ENCODE measurements at places on chromosomes 4 and X.

- no peak for DNase-seq
These were observed 12.1 kb upstream of the CSN2 start for GRCh38 chr4:69977582-69977981.

- DNase-seq = no peak
These were observed 27.2 kb upstream of the PDLIM3 start for GRCh38 chr4:185562531-185562930.

DNA sequence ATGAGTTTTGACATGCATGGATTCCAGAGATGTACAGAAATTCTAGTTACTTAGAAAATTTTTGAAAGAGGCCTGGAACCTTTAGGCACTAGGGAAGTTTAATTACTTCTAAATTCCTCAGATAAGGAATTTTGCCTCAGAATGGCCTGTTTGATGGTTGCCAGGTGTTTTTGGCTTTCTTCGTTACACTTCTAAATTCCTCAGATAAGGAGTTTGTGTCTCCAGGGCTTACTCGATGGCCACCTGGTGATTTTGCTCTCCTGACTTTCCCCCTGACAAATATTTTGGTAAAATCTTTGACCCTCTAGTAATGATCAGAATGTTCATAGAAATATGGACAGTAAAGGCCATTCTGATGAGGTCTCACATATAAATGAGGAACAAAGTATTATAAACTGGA, 64.3 kb downstream of the BEX3 start:
- no peak for DNase-seq

DNA sequence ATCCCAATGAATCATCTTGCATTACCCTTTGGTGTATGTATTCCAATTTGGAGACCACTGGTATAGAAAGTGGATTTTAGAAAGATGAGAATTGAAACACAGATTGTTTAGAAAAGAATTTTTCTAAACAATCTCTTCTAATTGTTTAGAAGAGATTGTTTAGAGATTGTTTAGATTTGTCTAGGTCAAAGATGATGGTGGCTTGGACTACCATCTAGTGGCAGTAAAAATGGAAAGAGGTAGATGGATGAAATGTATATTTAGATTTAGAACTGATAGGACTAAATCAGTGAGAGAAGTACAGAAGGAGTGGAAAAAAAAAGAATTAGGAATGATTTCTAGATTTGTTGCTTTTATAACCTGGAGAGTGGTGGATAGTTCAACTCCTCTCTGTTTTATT, 70.6 kb downstream of the ARSJ start:
- no peak for DNase-seq

DNA sequence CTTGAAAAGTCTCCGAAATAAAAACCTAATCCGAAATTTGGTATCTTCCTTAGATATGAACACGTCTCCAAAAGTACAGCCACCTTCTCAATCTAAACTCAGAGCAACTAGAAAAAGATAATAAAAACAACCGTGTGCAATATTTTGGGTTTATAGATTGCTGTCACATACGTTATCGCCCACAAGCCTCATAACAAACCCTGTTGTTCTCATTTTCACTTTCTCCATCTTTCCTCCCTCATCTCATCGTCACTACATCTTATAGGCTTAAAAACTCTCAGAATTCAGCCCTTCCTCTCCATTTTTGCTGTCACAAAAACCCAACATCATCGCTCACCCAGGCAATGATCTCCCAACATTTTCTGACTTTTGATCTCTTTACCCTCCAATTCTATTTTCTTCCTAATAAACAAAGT, 448 bp upstream of the SCFD2 start:
- DNase-seq = no peak

DNA sequence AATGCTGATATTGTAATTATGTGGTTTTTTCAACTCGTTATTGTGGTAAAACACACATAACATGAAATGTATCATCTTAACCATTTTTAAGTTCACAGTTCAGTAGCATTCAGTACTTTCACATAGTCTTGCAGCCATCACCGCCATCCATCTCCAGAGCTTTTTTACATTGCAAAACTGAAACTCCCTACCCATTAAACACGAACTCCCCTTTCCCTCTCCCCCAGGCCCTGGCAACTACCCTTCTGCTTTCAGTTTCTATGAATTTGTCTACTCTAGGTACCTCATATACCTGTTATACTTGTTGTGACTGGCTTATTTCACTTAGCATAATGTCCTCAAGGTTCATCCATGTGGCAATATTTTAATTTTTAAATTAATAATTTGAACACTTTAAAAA, 380.6 kb downstream of the MAPK10 start:
- DNase-seq = no peak

DNA sequence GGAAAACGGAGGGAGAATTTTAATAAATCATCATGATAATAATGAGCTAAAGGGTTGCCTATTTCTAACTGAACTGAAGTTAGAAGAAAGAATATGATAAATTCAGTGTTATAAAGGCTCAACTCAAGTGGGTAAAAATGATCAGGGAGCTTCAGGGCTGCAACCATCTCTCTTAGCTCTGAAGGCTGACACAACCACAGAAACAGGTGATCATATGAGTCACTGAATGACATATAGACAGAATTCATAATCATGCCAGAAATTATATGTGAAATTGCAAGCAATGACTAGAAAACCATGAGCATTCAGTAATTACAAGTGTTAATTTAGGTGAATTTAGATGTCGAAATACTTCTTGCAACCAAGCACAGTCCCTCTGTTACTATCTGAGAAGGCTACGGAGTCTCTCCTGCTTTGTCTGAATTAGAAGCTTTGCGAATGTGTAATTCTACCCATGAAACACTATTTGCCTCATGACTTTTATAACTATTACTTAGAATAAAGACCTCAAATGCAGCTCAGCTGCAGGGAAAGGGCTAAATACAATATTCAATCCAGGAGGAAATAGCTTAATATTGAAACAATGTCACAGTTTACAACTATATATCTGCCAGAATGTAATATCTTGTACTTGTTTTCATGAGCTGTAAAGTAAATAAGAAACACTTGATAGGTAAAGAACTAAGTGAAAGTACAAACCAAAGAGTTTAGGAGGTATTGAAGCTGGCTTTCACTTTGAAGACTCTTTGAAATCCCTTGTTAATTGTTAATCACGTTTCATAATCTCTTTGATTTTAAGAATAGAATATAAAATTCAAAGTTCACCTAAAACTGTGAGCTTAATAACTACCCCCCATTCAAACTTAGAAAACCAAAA, 1972.6 kb downstream of the ARAP2 start:
- no peak for DNase-seq

DNA sequence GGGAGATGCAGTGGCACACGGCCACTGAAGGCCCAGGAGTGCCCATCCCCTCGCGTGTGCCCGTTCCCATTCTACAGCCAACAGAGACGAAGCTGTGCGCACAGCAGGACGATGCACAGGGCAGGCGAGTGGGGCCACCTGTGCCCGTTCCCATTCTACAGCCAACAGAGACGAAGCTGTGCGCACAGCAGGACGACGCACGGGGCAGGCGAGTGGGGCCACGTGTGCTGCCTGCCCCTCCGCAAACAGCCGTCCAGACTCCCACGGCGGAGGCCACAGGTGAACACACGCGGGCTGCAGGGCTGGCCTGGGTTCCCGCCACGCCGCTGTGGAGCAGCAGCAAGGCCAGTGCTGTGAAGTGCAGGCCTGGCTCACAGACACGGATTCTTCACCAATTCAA, 32.0 kb downstream of the GAK start:
- DNase-seq = no peak

GRCh38 chrX:152418025-152418424, 33.1 kb downstream of the GABRA3 start:
- no peak for DNase-seq

DNA sequence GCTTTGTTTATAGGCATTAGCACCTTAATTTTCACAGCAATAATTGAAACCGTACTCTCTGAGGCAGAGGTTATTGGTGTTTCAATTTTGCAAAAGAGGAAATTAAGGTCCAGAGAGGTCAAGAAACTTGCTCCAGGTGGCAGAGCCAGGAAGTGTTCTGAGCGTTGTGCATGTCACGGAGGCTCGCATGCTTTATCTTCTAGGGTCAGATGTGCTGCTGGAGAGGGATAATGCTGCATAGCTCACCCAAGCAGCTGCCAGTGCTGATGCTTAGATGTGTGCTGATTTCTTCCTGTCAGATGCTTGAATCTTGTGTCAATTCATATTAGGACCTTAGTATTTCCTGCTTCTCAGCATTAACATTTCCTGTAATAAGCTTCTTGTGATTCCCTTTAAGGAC, 13.0 kb upstream of the FGF5 start:
- DNase-seq = no peak

DNA sequence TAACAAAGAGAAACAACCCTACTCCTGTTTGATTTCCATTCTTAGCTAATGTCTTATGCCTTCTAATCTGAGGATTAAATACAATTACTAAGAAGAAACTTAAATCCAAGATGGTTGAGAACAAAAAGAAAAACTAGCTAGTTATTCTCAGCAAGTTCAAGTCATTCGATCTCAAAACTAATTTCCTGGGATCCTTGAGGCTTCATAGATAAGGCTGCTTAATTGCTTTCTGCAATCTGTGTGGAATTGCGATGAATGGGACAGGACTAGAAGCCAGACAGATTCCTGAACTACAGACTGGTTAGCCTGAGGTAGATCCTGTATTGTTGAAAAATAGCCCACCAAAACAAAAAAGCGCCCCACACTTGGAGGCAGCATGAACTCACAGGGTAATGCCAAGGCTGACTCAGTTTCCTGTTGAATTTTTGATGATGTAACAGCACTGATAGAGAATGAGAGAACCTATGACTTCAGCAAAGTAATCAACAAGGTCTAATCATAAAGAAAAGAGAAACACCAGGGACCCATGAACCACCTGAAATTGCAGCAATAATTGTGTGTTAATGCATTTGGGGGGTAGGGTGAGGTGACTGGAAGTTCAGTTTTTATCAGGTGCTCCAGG, 33.9 kb downstream of the KLHL15 start:
- DNase-seq = no peak

- DNase-seq = no peak
These were observed 275.3 kb upstream of the FGF13 start for GRCh38 chrX:138986866-138987265.

- DNase-seq = no peak
These were observed 314.2 kb upstream of the PUDP start for GRCh38 chrX:7462110-7462509.

GRCh38 chrX:136214551-136214950, 36.6 kb downstream of the MAP7D3 start:
- DNase-seq = no peak

DNA sequence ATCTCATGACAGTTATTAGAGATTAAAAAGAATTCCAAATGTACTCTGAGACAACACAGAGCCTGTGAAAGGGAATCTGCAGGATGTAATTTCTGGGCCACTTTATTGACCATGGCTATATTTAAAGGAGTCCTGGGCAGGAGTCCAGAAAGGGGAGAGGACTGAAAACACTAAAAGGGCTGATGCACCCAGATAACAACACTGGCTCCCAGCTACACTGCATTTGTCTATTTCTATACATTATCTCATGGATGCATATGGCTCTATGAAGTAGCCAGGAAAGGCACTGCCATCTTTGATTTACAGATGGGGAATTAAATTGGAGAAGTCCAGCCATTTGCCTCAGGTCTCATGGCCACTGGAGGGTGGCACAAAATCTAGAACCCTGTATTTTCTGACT, 56.0 kb downstream of the MED28 start:
- no peak for DNase-seq

- no peak for DNase-seq
These were observed 410.9 kb downstream of the PDGFC start for GRCh38 chr4:156560701-156561100.

- DNase-seq = no peak
These were observed 21.4 kb upstream of the UGT2B17 start for GRCh38 chr4:68597482-68597881.

- DNase-seq = no peak
These were observed 24.4 kb upstream of the MAP7D3 start for GRCh38 chrX:136275553-136275952.

DNA sequence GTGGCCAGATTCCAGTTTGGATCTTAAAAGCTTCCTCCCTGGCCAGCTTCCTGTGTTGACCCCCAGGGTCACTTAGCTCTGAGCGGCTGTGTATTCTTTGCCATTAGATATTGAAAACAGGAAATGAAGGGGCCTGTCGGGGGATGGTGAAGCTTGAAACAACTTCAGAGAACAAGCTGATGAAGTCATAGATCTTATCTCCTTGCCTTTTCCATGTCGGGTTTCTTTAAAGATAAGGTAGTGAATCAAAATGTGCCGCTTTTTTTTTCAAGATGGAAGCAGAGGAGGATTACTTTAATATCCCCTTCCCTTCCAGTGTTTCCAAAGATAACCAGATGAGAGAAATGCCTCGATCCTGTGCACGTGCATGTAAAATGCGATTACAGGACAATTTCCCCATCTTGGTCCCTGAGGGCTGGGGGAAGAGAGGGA, 508.5 kb downstream of the MID1IP1 start:
- DNase-seq = no peak

DNA sequence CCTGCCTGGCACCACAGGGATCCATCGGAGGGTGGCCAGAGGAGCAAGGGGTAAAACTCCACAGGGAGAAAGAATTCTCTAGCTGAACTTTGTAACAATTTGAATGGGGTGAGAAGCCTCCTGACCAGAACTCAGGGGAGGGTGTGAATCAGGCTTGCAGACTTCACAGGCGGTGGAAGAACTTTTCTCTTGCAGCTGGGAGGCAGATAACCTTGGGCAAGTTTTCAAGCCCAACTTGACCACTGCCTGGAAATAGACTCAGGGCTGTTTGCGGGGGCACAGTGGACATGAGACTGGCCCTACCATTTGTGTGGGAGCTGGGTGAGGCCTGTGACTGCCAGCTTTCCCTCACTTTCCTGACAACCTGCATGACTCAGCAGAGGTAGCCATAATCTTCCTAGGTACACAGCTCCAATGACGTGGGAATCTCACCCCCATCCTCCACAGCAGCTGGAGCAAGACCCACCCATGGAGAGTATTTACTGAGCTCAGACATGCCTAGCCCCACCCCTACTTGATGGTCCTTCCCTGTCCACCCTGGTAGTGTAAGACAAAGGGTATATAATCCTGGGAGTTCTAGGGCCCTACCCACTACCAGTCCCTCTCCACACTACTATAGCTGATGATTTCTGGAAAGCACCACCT, 210.0 kb upstream of the AGTR2 start:
- DNase-seq = no peak

GRCh38 chrX:45806410-45807121, 605.9 kb upstream of the DIPK2B start:
- no peak for DNase-seq

All from SK-N-MC (cell line).